ENCODE measurements at places on chromosomes 7 and 10.

DNA sequence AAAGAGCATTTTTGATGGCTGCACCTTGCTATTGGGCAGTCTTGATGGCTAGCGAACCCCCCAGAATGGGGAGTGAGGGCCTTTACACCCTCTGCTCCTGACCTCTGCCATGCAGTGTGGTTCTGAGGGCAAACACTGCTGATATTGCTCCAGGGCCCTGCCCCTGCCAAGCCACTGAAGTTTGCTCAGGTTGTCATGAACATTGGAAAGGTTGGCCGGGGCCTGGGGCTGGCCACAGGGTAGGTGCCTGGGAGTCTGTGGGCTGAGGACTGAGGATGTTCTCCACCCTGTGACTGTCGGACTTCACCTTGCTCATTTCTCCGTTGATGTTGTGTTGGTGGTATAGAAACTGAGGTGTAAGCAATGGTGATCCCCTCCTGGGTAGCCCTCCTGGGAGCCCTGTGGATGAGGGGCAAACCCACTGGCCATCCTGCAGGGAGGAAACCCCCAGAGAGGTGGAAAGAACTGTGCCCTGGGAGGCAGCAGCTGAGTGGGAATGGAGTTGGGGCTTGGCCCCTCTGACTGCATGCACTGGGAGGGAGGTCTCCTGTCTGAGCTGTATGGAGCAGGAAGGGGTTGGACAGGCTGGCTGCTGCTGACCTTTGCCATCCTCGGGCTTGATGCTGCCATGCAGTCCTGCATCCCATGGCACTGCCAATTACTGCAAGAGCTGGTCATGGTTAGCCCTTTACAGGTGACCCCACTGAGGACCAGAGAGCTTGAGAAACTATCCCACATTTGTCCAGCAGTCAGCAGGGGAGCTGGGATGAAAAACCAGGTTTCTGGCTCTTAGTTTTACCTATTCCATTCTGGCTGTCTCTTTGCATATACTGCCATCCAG lies 77.1 kb downstream of the SH2D4B start:
- DNase-seq, result no peak

GRCh38 chr7:140389445-140389844 lies 8.9 kb downstream of the SLC37A3 start:
- no peak for DNase-seq

GRCh38 chr7:68504716-68505115 lies 1093.6 kb upstream of the AUTS2 start:
- DNase-seq, result no peak

DNA sequence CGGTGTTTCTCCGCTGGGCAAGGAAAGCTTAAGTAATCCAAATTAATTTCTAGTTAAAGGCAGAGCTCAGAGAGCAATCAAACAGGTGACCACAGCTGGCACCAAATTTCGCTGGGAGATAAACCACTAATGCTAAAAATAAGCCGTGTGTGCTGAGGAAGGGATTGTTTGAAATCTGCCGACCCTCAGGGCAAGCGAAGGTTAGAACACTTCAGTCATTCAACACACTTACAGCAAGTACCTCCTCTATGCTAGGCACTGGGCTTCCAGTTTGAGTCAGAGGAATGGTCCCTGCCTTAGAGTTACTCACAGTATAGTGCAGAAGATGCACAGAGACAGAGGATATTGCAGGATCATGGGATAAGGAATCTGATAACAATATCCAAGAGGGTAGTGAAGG lies 467.9 kb upstream of the PODXL start:
- DNase-seq, result no peak

GRCh38 chr10:119871881-119872609 lies 598 bp downstream of the MCMBP start:
- no peak for DNase-seq

GRCh38 chr7:14303536-14303935 lies 314.1 kb upstream of the ETV1 start:
- DNase-seq, result no peak

DNA sequence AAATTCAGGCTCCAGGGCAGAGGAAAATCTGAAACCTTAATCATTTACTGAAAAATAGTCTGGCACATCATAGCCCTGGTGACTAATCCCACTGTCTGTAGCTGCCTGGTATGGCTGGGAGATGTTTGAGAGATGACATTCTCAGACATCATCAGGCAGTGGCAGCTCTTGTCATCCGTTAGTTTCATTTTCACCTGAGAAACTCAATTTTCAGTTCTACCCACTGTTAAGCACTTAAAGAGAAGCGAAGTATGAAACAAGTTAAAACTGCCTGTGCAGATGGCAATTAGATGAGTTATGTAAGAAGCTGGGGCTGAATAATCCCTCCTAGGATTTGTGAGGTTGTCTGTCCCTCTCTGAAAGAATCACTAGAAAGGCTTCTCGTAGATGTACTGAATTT lies 150.2 kb downstream of the NSUN6 start:
- DNase-seq, result no peak

DNA sequence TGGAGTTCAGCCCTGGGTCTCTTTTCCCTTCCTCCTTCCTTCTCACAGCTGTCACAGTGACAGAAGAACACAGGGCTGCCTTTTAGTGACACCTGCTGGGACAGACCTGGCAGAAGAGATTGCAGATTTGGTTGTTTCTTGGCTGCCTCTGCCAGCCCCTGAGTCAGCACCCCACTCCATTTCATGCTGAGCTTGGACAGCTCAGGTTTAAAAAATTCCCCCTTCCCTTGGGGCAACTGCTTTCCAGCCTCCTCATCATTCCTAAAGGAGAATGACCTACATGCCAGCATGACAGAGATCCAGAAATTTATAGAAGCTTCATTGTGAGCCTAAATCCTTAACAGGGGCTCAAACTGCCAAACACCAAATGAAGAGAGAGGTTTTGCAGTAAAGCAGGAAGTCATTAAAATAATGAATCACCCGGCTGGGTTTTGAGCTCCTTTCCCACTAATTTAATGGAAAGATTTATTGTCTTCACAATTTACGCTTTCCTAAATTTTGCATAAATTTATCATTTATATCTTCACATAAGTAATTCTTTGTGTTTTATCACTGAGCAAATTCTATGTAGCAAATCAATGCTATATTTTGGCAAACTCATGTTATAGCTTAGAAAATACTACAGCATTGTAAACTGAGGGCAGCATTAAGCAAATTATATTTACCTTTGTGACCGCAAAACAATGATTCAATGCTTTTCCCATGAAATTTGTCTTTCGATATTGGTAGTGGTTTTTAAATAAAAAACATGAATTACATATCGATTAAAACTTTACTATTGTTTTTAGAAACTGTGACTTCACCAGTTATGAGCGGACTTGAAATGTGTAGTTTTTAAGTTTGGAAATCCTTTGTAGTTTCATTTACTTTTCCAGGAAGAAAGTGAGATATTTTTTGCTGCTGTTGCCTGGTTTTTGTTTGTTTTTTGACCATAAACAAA lies 399.5 kb upstream of the ANKRD30A start:
- peak; percentile 12 for DNase-seq

DNA sequence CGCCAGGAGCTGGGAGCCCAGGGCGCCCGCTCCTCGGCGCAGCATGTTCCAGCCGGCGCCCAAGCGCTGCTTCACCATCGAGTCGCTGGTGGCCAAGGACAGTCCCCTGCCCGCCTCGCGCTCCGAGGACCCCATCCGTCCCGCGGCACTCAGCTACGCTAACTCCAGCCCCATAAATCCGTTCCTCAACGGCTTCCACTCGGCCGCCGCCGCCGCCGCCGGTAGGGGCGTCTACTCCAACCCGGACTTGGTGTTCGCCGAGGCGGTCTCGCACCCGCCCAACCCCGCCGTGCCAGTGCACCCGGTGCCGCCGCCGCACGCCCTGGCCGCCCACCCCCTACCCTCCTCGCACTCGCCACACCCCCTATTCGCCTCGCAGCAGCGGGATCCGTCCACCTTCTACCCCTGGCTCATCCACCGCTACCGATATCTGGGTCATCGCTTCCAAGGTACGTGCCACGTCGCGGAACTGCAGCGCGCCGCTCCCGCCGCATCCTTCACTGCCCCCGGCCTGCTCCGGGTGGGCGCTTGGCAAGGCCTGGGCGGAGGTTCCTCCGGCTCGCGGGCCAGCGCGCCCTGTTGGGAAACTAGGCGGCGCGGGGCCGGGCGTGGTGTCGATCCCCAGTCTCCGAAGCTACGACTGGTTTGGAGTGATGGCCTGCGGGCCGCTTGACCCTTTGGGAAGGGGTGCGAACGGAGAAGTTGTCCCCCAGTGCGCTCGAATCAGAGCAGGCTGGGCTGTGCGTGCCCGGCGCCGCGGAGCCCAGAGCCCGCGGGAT lies 868 bp downstream of the EMX2 start:
- no peak for DNase-seq

DNA sequence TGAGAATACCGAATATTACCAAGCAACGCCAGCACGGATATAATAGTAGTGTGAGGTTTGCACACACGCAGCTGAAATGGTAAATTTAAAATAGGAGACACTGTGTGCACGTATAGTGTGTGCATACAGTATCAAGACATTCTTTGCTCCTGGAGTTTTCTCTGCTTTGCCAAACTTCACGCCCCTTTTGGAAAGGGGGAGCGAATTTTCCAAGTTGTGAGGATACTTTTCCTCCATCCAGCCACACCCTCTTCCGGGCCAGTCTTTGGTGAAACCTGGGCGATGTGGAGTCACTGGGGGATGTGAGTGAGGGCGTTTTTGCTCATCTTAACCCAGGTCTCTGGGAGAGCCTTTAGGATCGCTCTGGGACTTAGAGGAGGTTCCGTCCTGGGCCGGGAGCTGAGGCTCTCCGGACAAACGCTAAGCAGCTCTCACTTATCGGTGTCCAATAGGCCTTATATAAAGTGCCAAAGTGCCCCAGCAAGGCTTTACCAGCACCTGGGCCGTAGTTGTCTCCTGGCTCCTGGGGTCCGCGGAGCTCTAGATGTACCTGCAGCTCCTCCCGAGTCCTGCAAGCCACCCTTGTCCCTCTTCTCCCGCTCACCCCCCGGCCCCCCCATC lies 160.0 kb upstream of the MKI67 start:
- no peak for DNase-seq

- DNase-seq, result peak; percentile 12
Measured at GRCh38 chr7:50069613-50070012, 23.4 kb downstream of the ZPBP start.

DNA sequence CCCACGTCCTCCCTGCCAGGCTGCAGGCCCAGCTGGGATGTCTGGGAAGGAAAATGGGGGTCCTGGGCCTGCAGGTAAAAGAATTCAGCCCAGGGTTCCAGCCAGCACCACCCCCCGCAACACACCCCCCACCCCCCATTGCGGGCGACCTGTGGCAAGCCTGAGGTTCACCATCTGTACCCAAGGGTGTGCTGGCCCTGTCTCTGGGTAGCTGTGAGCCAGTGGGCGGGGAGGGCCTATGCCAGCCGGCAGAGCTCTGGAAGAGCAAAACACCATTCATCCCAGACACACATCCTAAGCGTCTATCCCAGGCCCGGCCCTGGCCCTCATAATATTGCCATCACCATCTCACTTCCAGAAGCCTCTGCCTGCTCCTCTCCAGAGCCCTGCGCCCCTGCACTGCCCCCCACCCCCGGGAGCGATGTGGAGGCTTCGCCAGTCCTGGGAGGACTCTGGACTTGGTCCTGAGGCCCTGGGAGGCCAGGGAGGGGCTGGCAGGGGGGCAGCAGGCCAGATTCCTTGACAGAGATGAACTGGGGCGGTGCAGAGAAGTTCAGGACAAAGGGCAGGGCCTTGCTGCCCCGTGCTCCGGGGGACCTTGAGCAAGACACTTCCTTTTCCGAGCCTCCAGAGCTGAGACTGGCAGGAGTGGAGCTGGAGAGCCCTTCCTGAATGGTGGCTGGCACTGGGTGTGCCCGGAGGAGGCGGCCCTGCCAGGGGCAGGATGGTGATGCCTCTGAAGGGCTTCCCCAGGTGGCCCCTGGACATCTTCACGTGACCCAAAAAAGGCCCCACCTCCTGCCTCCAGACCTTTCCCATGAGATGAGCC lies 8.7 kb upstream of the TTYH3 start:
- DNase-seq, result peak; percentile 66

- no peak for DNase-seq
Measured at GRCh38 chr7:94351703-94352102, 43.0 kb upstream of the COL1A2 start.

DNA sequence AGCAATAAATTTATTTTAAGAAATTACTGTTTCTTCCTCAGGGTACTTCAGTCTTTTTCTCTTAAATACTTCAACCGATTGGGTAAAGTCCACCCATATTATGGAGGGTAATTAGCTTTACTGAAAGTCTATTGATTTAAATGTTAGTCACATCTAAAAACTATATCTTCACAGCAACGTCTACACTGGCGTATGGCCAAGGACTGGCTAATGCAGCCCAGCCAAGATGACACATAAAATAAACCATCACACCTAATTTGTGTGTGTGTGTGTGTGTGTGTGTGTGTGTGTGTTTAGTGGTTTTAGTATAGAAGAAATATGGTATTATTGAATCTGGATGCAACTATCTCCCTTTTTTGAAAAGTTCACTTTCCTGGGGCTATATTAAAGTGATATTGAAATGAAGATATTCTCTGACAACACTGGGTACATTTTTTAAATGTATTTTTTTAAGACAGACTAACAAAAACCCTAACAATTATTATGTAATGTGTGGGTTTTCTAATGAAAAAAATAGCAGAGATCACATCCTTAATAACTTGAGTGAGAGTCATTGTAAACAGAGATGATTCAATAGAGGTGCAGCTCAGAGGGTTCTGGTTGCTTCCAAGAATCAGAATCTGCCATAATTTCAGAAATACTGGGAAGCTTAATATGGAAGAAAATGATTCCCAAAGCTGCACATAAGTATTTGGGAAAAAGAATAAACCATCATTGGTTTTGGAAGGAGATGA lies 584.2 kb upstream of the MBL2 start:
- DNase-seq, result no peak

- DNase-seq, result no peak
Measured at GRCh38 chr7:3242398-3242972, 58.6 kb upstream of the SDK1 start.

DNA sequence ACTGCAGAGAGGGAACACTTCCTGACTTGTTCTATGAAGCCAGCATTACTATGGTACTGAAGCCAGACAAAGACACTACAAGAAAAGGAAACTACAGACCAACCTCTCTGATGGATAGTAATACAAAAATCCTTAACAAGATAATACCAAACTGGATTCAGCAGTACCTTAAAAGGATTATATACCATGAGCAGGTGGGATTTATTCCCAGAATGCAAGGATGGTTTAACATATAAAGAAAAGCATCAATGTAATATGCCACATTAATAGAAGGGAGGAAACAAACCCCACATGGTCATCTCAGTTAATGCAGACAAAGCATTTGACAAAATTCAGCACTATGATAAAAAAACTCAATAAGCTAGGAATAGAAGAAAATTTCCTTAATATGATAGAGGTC lies 47.2 kb downstream of the EBLN1 start:
- no peak for DNase-seq
